ENCODE measurements at places on chromosomes 13 and 19.
A peak's percentile ranks its signal among the peaks of the same experiment; 100 is the strongest.

DNA sequence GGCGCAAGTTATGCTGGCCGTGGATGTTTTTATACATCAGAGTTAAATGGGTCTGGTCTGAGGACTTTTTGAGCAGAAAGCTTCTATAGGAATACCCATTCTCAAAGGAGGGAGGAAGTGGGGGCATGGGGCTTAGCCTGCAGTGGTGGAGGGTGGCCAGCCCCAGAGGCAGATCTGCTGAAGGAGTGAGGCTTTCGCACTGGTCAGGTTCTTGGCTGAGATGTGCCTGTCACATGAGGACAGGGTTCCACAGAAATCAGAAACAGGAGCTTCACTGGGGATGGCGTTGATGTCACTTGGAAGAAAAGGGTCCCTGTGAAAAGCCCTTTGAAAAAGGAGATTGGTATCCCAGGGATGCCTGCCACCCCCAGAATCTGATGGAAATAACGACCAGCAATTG lies 100.7 kb upstream of the MCF2L start:
- no peak for DNase-seq

DNA sequence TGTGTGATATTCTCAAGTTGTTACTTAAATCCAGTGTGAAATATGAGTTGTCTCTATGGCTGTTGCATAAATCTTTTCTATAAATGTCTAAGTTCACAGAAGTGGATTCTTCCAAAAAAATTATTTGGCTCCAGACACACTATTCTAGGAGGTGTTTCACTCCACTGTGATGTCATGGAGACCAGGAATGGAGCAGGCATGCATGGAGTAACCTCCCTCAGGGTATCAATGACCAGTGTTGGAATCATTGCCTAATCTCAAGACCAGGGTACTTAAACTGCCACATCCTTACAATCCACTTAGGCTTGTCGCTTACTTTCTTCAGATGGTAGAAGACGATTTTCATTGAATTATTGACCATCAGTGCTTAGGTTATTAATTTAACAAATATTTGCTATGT lies 55.4 kb downstream of the LRRC63 start:
- DNase-seq: no peak

DNA sequence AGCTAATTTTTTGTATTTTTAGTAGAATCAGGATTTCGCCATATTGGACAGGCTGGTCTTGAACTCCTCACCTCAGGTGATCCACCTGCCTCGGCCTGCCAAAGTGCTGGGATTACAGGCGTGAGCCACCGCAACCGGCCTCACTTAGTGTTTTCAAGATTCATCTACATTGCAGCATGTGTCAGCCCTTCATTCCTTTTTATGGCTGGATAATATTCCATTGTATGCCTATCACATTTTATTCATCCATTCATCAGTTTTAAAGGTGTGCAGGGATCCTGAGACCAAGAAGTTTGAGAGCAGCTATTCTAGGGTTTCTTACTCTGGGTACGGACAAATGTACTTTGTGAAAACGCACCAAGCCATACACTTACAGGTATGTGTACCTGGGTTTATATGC lies 9.1 kb downstream of the COQ8B start:
- DNase-seq: no peak

DNA sequence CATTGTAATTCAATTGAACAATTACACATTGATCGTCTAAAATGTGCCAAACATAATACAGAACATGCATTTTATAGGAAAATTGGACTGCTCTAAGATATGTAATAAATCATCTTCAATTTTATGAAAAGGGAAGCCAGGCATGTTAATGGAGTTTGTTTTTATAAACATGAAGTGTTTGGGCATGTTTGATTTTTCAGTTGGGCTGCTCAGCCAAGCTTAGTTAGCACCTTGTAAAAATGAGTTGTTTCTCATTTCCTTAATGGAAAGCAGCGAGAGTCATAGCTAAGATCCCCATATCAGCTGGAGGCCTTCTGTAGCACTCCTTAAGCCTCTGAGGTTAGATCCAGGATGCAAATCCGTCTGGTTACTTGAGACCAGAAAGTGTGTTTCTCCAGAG lies 422.3 kb downstream of the SPRY2 start:
- no peak for DNase-seq

DNA sequence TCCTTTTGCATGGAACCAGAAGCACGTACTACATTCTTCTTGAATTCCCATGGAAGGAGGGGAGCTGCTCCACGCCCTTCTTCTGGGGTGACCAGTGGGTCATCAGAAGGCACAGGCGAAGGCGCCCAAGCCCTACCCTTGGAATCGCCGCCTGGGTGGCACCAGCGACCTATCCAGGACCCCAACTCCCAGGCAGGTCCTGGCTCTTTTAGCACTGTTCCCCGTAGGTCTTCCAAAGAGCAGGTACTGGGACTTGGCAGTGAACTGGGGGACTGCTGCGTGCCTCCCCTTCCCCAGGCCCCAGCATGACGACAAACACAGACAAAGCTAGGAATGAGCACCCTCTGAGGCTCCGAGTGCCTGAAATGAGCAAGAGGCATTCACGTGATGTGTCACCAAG lies 45.0 kb downstream of the CEBPG start:
- no peak for DNase-seq

- DNase-seq: no peak
These were observed 11.3 kb upstream of the ERICH6B start for GRCh38 chr13:45626731-45627374.

DNA sequence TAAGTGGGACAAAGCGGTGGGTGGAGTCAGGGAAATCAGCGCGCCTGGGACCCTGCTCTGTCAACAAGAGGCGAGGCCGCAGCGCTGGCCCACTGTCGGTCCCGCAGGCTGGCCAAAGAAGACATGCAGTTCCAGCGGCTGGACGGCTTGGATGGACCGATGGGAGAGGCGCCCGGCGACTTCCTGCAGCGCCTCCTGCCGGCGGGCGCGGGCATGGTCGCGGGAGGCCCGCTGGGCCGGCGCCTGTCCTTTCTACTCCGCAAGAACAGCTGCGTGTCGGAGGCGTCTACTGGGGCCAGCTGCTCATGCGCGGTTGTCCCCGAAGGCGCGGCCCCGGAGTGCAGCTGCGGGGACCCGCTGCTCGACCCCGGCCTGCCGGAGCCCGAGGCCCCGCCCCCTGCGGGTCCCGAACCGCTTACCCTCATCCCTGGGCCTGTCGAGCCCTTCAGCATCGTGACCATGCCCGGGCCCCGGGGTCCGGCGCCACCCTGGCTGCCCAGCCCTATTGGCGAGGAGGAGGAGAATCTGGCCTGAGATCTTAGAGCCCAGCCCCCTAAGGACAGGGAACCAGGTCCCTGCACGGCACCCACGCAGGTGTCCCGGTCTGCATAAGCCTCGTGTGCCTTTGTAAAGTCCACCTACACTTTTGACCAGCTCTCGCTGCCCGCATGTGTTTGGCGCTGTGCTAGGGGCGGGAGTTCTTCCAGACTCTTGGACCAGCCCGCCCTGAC lies 6.1 kb downstream of the BEST2 start:
- peak; percentile 37 for DNase-seq

DNA sequence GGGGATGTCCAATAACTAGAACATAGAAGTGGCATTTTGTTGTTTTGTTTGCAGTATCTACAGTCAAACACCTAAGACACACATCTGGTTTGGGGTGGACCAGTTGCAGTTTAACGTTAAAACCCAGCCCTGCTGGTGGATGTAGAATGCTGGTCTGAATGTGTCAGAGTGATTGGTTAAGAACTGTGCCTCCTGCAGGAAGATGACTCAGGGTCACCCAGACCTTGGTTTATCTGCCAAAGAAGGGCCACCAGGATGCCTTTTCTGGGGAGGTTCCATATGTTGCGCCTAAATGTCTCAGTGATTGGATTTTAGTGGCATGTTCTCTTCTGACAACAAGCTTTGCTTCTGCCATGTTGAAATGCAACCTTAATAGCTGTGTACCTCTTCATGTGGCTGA lies 23.1 kb downstream of the ZNF536 start:
- DNase-seq: no peak

- no peak for DNase-seq
These were observed 41.3 kb downstream of the FLT3 start for GRCh38 chr13:28058866-28059613.

DNA sequence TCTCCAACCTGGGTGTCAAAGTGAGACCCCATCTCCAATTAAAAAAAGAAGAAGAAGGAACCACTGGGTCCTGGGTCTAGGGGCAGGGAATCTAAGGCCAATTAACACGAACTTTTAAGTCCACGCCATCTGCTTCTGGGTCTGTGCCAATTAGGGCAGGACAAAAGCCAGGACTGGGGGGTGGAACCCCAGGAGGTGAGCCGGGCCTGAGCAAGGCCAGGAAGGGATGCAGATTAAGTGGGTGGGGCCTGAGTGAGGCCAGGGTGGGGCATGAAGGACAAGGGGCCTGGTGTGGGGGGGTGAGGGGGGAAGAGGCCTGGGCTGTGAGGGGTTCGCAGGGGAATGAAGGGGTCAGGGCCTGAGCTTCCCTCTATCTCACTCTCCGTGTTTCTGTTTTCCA lies 26.3 kb upstream of the ZNF83 start:
- DNase-seq: no peak

DNA sequence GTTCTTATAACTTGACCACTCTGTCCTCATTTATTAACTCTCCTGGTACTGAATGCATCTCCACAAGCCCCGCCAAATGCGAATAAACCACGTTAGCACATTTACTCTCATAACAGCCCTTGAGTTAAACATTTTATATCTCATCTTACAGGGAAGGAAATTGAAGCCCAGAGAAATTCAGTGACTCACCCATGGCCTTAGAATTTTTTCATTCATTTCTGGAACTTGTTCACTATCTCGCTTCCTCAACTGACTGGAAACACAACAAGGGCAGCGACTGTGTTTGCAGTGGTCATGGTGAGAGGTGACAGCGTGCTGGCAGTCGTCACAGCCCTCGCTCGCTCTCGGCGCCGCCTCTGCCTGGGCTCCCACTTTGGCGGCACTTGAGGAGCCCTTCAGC lies 39.5 kb downstream of the SERP2 start:
- DNase-seq: no peak

DNA sequence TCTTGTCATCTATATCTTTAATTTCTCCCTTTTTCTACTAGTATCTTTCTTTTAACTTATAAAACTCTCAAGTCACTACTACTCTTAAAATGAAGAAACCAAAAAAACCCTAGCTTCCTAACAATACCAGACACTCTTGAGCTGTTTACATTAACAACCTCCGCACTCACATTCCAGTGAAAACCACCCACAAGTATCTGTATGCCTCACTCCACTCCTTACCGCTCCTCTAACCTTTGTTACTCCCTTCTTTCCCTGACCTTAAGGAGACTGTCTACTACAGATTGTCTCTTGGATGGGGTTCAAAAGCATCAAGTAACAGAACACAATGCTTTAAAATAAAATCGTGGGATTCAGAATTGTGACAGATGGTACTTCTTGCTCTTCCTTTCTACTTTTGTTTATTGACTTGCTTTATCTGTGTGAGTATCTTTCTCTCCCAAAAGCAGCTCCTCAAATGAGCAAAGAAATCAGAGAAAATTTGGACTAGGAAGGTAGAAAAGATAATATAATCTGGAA lies 110.0 kb upstream of the FBXL3 start:
- peak; percentile 2 for DNase-seq

GRCh38 chr13:31878495-31878894 lies 139.2 kb downstream of the RXFP2 start:
- no peak for DNase-seq

GRCh38 chr13:97979051-97979450 lies 25.6 kb downstream of the IPO5 start:
- DNase-seq: no peak

DNA sequence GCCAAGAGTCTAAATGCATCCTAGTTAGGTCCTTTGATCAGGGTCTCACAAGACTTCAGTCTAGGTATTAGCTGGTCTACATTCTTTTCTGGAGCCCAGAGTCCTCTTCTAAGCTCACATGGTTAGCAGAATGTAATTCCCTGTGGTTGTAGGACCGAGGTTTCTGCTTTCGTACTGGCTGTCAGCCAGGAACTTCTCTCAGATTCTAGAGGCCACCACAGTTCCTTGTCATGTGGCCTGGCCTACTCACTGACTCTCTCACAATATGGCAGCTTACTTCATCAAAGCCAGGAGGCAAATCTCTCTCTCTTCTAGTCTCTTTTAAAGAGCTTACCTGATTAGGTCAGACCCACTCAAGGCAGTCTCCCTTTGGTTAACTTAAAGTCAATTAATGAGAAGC lies 82.9 kb downstream of the POU4F1 start:
- DNase-seq: no peak

GRCh38 chr13:27619728-27620376 lies 477 bp downstream of the LNX2 start:
- no peak for DNase-seq

- DNase-seq: no peak
These were observed 100.8 kb downstream of the TEX29 start for GRCh38 chr13:111421216-111421615.

GRCh38 chr19:55071129-55071502 lies 4.6 kb upstream of the EPS8L1 start:
- peak; percentile 43 for DNase-seq

GRCh38 chr13:25803641-25804040 lies 248.2 kb downstream of the SHISA2 start:
- DNase-seq: no peak

DNA sequence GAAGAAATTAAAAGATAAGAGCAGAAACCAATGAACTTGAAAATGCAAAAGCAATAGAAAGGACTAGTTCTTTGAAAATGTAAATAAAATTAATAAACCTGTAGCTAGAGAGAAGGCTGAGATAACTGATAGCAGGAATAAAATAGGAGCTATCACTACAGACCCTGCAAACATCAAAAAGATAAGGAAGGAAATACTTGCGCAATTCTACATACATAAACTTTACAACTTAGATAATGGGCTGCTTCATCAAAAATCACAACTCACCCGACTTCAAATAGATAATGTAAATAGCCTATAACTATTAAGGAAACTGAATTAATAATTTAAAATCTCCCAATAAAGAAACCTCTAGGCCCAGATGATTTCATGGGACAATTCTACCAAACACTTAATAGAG lies 3.5 kb upstream of the ATP4B start:
- no peak for DNase-seq

GRCh38 chr13:50236898-50237318 lies 221.7 kb downstream of the KCNRG start:
- DNase-seq: no peak

DNA sequence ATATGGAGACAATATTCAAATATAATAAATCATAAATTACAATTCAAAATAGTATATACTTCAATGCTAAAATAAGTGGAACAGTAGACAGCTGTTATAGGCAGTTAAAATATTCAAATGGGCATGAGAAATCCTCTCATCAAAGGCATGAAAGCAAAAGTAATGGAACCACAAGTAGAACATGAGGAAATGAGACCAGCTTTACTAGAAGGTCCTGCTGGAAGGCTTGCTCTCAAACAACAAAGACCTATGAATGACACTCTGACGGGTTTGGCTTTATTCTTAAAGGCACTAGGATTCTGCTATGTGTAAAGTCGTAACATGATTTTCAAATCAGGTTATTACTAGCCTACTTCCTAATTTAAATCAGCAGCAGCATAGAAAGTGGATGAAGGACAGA lies 148.1 kb downstream of the VWA8 start:
- no peak for DNase-seq

GRCh38 chr13:21413013-21413412 lies 46.1 kb downstream of the ZDHHC20 start:
- DNase-seq: no peak

GRCh38 chr19:49677231-49677900 lies at the start of gene PRMT1:
Gene PRMT1, plus strand, starts transcription at chr19:49677271. Its CDS starts 10 bp downstream, at chr19:49677281.
- no peak for DNase-seq

Measured in stromal cell of bone marrow (primary cell).